ENCODE measurements at places on chromosomes 2 and 18.

DNA sequence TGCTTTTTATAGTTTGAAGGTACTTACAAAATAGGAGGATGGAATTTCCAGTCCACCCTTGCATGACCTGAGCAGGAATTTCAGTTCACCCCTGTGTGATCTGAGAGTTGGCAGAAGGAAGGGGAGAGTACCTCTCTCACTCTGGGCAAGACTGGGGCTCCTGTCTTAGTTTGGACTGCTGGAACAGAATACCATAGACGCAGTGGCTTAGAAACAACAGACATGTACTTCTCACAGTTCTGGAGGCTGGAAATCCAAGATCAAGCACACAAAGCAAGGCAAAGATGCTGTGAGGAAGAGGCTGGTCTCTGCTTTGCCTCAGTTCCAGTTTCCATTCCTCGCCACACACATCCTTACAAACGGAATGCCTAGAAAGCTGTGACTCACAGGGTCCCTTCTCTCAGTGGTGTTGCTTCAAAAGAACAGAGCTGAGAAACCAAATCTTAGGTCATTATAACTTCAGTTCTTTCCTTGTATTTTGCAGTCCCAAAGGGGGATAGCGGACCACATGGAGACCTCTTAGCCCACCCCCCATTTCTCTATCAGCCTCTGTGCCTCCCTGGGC is 108.8 kb upstream of the HAAO start:
- no peak for DNase-seq

DNA sequence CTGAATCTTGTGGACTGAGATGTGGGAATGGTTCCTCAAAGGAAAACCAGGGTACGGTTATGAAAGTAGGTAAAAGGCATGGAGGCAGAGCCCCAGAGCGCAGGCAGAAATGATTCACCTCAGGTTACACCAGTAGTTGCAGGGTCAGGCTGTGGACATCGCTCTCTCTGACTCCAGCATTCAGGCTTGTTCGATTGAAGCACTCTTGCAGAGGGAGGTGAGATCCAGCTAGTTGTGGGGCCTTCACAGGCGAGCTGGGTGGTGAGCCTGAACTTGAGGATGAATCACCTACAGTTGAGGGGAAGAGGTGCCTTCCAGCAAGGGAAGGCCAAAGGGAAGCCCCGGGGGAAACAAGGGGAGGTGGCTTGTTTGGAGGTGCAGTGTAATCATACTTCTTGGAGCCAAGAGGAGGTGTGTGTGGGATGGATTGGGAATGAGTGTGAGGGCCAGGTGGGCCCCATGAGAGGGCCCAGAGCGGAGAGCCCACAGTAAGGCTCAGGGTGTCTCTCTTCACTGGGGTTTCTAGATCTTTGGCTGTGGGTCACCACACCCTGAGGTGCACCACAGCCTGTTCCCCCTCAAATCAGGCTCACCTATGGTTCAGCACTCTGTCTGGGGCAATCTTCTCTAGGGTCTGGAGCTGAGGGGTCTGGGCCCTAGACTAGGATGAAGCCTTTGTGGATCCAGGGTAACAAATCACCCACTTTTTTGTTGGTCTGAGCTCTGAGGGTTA is 48.5 kb upstream of the MCFD2 start:
- no peak for DNase-seq

- DNase-seq = no peak
Measured at GRCh38 chr2:224689539-224689938, 26.6 kb downstream of the CCDC195 start.

- DNase-seq = no peak
Measured at GRCh38 chr2:151878655-151879563, 50.7 kb upstream of the ARL5A start.

- DNase-seq = no peak
Measured at GRCh38 chr2:88053296-88053695, 2.3 kb downstream of the KRCC1 start.

DNA sequence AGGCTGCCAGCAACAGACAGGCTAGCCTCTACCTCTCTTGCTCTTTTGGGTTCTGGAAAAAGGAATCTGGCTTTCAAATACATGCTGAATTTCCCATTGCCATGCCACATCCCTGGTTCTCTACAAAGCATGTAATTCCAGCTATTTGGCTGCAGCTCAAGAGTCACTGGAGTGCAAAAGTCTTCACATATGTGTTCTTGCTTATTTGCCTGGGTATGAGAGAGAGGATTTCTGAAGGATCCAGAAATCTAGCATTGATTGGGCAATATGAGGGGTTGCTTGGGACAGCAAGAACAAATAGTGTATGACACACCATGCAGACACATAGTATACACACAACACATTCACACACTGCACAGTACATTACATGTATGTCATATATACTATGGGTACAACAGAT is 30.7 kb upstream of the LGALSL start:
- no peak for DNase-seq

DNA sequence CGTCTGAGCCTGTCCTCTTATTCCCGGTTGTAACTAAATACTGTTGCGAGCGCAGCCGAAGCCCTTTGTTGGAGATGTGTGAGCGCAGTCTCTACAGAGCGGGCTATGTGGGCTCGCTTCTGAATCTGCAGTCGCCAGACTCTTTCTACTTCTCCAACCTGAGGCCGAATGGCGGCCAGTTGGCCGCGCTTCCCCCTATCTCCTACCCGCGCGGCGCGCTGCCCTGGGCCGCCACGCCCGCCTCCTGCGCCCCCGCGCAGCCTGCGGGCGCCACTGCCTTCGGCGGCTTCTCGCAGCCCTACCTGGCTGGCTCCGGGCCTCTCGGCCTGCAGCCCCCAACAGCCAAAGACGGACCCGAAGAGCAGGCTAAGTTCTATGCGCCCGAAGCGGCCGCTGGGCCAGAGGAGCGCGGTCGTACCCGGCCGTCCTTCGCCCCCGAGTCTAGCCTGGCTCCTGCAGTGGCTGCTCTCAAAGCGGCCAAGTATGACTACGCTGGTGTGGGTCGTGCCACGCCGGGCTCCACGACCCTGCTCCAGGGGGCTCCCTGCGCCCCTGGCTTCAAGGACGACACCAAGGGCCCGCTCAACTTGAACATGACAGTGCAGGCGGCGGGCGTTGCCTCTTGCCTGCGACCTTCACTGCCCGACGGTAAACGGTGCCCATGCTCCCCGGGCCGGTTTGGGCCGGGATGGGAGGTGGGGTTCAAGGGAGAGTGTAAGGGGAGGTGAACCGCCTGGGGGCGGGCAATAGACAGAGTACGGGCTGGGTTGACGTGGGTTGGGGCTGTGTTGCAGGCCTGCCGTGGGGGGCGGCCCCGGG is at the start of gene HOXD12:
HOXD12 (plus strand) TSS at position 68 of the 819 bp plus-strand sequence; CDS start at position 75, 7 bp downstream.
- no peak for DNase-seq
